ENCODE measurements at places on chromosomes 7 and 10.
A peak's percentile ranks its signal among the peaks of the same experiment; 100 is the strongest.

DNA sequence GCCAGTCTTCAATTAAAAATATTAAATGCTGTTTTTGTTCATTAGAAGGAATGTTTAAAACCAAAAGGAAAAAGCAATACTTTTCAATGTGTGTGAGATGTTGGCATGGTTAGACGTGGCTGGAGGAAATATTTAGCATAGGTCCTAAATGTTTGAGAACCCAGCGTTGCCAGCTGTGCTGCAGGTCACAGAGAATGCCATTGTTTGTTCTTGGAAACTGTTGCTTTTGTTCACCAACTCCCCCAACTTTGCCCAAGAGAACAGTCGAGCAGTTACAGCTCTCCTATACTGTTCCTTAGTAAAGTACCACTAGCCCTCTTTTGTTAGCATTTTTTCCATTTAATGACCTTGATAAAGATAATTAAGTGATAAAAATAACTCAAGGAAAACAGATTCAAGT is 44.5 kb upstream of the ELMO1 start:
- DNase-seq: no peak

DNA sequence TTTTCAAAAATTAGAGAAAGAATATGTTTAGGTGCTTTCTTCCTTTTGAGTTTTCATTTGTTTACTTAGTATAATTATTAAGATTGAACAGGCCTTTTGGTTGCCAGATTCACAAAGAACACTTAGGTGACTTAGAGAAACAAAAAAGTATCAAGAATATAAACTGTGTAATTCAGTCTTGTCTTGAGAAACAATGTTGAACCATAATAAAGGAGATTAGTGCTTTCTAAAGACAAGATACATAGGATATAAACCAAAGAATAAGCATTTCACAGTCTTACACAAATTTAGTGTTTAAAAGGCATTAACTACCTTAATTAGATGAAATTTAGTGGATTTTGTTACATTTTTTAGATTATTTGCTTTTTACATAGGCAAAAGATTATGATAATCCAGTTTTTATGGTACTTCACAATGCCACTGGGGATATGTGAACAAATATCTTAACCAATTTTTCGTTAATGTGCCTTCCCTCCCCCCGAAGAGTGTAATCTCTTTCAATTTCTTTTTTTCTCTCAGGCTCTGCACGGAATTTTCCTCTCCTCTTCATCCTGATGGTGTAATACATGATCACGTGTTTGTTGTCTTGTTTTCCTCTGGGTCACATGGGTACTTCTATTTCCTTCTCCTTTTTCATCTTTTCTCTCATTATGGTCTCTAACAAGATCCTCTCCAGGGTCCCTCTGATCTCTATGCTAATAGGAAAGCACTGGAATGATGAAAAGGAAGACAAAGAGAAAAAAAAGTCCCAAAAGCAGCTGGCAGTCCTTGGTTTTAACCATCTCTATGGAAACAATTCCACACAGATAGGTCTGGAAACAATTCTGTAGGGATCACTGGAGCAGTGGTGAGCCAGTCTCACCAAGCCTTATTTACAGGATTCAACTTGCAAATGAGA is 3.7 kb upstream of the HNRNPH3 start:
- DNase-seq: no peak

GRCh38 chr7:149284850-149285585 is 23.0 kb downstream of the ZNF783 start:
- peak; percentile 97 for DNase-seq

DNA sequence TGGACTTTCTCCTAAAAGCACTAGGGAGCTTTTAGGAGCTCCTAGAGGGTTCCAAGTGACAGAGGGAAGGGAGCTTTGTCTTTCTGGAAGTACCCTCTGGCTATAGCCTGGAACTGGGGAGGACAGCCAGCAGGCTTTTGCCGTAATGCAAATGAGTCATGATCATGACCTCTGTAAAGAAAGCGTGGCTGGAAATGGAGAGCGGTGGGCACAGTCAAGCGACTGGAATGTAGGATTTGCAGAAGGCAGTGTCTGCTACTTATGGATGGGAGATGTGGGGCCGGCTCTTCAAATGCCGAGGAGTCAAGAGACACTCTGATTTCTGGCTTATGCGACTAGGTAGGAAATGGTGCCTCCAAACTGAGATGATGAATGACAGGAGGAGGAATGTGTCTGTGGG is 34.6 kb upstream of the PLPP4 start:
- DNase-seq: no peak

- no peak for DNase-seq
Measured at GRCh38 chr7:130309986-130310385, 17.0 kb downstream of the CPA4 start.

- DNase-seq: no peak
Measured at GRCh38 chr7:81725812-81726127, 44.1 kb downstream of the HGF start.

DNA sequence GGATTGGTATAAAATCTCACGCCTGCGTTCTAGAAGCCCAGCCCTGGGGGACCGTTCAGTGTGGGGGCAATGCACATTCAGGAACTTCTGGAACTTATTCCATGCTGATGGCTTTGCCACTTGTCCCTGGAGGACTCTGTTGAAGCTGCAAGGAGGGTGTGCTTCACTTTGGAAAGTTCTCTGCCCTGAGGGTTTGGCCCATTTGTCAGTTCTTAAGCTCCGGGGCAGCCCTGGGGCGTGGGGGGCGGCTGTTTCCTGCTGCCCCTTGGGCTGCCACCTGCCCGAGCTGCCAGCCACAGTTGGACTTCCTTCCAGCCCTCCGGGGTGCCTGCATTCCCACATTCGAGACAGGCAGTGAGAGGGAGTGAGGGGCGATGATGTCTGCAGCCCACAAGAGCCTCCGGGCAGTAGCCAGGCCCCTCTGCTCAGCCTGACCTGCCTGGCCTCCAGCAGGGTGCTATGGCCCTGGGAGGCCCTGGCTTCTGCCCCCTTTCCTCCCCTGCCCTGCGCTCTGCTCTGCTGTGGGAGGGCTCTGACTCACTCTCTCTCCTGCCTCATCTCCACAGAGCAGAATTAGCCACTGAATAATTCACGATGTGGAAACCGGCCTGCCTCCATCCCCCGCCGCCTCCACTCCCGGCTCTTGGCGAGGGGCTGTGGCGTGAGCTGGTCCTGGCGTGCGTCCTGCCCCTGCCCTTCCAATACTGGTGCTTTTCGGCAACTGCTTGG is 1.9 kb downstream of the TTYH3 start:
- no peak for DNase-seq
